ENCODE measurements at places on chromosomes 5 and 9.
A peak's percentile ranks its signal among the peaks of the same experiment; 100 is the strongest.

DNA sequence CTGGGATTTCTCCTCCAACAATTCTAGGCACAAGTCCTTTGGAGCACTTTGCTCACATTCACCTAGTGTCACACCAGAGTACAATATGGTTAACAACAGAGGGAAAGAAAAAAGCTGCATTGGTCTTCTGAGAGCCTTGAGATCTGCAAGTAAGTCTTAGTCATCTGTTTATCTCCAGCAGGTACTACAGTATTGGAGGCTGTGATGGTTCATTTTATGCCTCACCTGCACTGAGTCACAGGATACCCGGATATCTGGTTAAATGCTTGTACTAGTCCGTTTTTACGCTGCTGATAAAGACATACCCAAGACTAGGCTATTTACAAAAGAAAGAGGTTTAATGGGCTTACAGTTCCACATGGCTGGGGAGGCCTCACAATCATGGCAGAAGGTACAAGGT is 525.0 kb downstream of the NR2F1-AS1 start:
- no peak for DNase-seq

DNA sequence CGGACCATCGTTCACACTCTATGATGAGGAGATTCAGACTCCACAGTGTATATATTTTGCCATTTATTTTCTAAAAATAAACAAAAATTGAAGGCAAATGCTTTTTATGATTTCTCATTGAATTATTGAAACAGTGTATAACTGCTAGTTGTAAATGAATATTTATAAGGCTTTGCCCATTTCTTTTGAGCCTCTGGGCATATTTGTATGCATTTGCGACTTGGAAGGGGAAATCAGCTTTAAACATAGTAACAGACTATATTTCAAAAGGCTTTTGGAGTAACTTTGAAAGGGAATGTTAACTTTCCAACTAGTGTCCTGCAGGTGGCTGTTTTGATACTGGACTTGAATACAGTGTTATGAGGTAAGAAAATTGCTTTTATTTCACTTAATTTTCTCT is 26.0 kb downstream of the MRPL22 start:
- DNase-seq = no peak

DNA sequence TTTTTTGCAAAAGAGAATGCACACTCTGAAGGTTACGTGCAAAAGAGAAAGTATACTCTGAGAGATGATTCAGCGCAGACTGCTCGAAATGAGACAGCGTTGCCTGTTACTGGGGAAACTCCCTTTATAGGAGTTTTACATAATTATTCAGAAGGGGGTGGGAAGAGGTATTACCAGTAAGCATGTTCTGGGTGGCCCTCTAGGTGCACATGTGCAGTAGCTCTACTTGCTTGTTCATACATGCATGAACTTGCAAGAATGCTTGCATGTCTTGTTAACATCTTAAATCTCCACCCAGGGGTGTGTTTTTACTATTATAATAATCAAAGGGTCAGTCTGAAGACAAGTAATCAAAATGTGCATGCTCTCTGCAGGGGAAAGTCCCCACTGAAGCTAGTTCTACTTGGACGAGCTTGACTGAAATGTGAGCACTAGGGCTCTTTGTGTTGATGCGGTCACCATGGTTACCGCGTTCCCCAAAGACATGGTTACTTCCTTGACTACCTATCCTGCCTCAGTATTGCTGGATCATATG is 75.5 kb downstream of the SGCD start:
- DNase-seq = no peak

DNA sequence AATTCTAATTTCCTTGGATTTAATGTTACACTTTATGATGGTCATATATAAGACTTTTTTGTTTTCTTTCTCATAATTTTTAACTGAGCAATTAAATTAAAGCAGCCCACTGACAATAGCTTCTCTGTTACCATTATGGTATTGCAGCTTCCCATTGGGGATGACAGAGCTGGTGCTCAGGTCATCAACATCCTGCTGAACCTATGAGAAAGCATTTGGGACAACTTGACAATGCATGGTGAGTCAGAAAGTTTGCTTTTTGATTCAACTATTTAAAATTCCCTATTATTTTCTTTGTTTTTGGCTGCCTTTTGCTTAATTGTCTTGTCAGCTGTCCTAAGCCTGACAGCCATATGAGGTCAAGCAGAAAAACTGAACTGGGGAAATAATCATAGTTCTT is 487.4 kb upstream of the RIOK2 start:
- DNase-seq = no peak

- DNase-seq = no peak
Measured at GRCh38 chr9:22065431-22066200, 56.5 kb upstream of the CDKN2B start.

- no peak for DNase-seq
Measured at GRCh38 chr9:20526500-20527319, 95.6 kb downstream of the MLLT3 start.

DNA sequence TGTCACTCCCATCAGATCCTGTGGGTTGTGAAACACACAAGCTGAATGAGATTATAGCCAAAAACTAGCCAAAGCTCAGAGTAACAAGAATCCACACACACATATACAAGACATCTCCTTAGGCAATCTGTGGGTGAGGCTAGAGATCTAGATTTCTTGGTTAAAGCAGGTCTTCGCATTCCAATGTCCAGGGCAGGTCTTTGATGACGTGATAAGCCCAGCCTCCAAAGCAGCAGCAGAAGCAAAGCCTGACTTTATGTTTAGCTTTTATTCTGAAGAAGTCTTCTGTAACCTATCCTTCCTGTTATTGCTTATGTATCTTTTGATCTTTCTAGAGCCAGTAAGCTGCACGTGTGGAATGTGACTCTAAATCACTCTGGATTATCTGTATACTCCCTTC is 199.1 kb upstream of the SLC30A5 start:
- DNase-seq = no peak

DNA sequence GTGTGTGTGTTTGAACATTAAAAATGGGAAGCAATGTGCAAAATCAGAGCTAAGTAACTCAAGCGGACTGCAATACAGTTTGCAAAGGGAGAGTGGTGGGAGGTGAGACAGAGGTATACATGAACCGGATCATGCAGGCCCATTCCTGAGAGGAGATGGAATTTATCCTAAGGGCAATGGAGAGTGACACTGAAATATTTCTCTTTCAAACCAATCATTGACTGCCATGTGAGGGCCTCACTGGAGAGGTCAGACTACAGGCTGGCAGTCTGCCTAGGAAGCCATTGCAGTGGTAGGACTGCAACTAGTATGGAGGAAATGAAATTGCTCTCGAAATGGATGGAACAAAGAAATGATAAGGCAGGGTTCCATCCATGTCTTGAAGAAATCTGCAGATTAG is 34.8 kb downstream of the TNFSF15 start:
- DNase-seq = no peak

DNA sequence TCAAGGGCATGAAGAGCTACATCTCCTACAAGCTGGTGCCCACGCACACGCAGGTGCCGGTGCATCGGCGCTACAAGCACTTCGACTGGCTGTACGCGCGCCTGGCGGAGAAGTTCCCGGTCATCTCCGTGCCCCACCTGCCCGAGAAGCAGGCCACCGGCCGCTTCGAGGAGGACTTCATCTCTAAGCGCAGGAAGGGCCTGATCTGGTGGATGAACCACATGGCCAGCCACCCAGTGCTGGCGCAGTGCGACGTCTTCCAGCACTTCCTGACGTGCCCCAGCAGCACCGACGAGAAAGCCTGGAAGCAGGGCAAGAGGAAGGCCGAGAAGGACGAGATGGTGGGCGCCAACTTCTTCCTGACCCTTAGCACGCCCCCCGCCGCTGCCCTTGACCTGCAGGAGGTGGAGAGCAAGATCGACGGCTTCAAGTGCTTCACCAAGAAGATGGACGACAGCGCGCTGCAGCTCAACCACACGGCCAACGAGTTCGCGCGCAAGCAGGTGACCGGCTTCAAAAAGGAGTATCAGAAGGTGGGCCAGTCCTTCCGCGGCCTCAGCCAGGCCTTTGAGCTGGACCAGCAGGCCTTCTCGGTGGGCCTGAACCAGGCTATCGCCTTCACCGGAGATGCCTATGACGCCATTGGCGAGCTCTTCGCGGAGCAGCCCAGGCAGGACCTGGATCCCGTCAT is 1.4 kb downstream of the SNX18 start:
- no peak for DNase-seq

DNA sequence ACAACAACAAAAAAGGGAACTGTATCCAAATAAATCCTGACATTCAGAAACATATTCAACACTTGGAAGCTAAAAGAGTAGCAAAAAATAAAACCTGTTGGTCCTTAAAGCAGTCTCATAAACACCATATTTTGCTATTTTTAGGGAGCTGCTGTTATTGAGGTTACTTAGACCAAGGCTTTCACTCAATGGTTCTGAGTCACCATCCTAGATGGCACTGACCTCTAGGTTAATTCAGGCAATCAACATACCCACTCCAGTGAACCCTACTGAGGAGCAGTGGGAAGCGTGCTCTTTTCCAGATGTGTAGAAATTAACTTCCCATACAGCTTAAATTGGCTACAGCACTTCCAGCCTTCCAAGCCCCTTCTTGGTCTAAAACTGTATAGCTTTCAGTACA is 5.2 kb downstream of the GNAQ start:
- DNase-seq = no peak

DNA sequence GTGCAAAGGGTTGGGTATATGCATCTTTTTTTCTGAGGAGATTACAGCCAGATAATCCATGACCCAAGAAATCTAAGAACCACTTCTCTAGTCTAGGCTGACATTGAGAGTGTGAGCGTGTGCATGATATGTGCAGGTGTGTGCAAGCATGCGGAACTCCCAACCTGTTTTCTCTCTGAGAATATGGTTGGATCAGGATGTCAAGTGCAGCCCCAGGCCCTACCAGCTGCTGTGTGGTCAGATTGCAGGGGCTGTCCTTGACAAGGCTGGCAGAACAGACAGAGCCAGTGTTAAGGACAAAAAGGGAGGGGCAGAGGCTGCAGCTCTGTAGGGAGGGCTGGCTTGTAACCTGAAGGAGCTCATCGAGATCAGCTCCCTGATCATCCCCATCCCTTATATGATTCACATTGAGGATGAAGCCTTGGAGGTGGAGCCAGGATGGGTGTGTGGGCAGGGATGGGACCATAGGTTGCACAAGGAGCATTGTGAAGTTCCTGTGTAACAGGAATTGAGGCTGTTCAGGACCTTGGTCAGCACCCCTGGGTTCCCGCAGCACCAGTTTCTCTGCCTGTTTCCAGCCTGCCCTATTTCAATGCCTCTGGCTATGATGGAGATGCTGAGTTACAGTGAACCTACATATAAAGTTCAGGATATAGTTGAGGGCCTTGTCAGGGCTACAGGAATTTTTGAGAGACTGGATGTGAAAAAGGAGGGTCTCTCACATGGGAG is 52.6 kb upstream of the ARAP3 start:
- DNase-seq = no peak

DNA sequence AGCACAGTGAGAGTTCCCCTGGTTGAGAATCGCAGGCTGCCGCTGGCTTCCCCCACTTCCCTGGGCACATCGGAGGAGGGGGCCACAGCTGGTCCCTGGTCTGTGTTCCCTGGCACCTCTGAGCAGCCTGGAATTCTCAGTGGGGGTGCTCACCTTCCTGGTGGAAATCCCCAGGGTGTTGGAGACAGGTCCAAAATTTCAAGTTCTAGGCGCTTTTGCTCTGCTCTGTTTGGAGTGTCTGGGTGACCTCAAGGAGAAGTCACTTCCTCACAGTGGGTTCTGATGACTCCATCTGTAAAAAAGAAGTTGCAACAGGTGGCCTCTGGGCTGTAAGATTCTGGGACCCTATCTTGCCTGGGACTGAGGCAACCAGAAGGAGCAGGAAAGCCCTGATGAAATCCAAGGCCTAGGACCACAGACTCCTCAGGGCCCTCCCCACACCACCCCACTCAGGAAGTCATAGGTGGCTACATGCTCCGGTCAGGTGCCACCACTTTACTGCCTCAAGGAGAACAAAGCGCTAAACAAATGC is at the start of gene TRAF1:
Gene TRAF1, minus strand, starts transcription at position 400 of the 532 bp plus-strand sequence. CDS start 721 bp downstream, outside the sequence.
- DNase-seq = peak; percentile 36

- DNase-seq = no peak
Measured at GRCh38 chr5:135587721-135588663, 9.2 kb upstream of the CXCL14 start.

GRCh38 chr5:24353611-24354010 is 291.2 kb downstream of the CDH10 start:
- DNase-seq = no peak

- DNase-seq = no peak
Measured at GRCh38 chr5:157590478-157590877, 14.9 kb upstream of the ADAM19 start.

DNA sequence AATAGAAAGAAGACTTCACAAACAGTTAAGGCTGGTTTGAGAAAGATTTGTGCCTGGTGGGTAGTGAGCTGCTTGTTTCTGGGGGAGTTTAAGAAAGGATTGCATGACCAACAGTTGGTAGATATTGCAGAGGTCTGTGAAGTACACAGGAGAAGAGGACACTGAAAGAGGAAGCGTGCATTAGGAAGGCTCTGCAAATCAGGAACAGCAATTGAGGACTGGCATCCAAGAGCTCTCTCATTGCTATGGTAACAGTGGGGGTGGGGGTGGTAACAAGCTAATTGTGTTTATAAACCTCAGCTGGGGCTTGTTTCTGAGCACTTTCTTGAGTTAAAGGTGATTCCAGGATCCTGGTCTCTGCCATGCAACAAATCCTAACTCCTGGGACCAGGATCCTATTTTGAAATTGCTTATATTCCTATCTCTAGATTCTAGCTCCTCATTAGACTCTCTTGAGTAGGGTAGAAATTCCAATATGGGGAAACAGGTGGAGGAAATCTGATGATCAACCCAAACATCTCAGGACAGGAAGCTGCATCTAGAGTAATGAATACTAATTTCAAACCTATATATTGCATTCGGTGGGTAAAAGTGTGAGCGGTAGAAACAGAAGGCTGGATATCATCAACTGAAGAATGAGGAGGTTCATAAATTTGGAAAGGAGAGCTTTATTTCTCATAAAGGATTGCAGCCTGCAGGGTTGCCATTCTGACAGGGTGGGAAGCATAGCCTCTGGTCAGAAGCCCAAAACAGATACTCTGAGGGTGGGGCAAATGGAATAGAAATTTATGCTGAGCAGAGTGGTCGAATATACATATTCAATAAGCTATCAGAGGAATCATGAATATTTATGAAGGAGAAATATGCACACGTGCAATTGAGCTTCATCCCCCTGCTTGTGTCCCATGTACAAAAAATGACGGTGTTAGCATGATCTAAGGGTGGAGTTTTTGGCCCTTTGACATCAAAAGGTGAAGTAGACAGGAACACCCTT is 79.4 kb downstream of the PTTG1 start:
- DNase-seq = peak; percentile 60

GRCh38 chr5:178486239-178486641 is 104.0 kb downstream of the COL23A1 start:
- DNase-seq = peak; percentile 65

All from SIG-M5 (cell line).